Right lobe of liver (tissue), 6 donors: ENCODE measurements at places on chromosomes 11 and 22. TPM values are rescaled to one million over a fixed set of nuclear protein-coding genes. Genes with fewer than 3 reads are reported as not detected.

NLRP14 gene
- 0.26 TPM for total RNA-seq

BBS1 gene
- total RNA-seq = 10.5 TPM

CTSF gene
- total RNA-seq = 40.2 TPM

GLYAT gene
- 62.2 TPM for total RNA-seq

GRIA4 gene
- not detected for total RNA-seq

NCR3LG1 gene
- total RNA-seq = 0.42 TPM

OR6A2 gene
- total RNA-seq = not detected

PRR5L gene
- 2.2 TPM for total RNA-seq

CSNK2A3 gene
- 0.65 TPM for total RNA-seq

ZNF280B gene
- total RNA-seq = not detected

ROM1 gene
- total RNA-seq = 1.2 TPM

GSTT4 gene
- not detected for total RNA-seq

OTOG gene
- total RNA-seq = not detected

CD248 gene
- 1.0 TPM for total RNA-seq

ANGPTL5 gene
- total RNA-seq = not detected

KRTAP5-10 gene
- 0.17 TPM for total RNA-seq

DNA sequence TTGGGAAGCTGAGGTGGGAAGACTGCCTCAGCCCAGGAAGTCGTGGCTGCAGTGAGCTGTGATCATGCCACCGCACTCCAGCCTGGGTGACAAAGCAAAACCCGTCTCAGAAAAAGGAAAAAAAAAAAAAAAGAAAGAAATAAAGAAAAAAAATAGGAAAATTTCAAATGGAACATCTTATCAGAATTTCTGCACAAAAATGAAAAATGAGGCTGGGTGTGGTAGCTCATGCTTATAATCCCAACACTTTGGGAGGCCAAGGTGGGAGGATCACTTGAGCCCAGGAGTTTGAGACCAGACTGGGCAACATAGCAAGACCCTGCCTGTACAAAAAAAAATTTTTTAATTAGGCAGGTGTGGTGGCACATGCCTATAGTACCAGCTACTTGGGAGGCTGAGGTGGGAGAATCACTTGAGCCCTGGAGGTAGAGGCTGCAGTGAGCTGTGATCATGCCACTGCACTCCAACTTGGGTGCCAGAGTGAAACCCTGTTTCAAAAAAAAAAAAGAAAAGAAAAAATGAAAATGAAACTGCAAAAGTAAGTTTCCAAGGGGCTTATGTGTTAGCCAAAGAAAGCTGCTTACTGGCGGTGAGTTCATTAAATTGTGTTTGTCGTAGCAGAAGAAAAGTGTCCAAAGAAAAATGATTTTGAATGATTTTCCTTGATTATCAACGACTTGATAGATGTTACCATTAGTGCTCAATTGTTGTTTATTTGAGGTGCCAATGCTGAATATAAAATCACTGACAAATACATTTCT lies 7.5 kb upstream of the CRKL start:
- DNase-seq = no peak

GRCh38 chr11:629237-629583 lies 2.2 kb upstream of the SCT start:
- no peak for DNase-seq

- no peak for DNase-seq
Measured at GRCh38 chr22:22527312-22527711, 7.2 kb upstream of the ZNF280A start.

DNA sequence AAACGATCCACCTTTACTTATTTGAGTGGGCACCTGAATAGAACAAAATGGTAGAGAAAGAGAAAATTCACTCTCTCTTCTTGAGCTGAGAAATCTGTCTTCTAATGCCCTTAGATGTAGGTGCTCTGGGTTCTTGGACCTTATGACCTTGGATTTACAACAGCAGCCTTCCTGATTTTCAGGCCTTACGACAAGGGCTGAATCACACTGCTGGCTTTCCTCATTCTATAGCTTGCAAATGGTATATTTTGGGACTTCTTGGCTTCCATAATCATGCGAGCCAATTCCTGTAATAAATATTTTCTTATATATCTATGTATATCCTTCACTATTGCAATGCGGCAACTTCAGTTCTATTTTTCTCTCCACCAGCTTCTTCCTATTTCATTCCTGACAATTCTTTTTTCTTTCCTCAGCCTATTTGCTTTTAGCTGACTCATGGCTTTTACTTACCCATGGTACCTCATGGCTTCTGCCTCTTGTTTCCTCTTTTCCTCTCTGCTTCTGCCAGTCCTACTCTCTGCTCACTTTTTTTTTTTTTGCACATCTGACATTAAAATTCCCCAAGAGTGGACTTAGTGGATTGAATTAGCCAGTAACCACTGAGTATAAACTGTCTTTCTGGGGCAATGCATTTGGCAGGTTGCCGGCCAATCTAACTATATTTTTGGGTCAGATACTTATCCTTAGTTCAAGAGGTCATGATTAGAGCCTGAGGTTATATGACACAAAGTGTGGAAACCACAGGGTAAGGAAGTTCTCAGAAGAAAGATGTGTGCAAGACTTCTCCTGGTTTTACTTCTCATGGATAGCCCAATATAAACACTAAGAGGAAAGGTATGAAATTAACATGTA lies 359.5 kb downstream of the TMEM135 start:
- DNase-seq = no peak

- peak; percentile 39 for DNase-seq
Measured at GRCh38 chr11:73240190-73240781, 22.2 kb downstream of the P2RY2 start.

DNA sequence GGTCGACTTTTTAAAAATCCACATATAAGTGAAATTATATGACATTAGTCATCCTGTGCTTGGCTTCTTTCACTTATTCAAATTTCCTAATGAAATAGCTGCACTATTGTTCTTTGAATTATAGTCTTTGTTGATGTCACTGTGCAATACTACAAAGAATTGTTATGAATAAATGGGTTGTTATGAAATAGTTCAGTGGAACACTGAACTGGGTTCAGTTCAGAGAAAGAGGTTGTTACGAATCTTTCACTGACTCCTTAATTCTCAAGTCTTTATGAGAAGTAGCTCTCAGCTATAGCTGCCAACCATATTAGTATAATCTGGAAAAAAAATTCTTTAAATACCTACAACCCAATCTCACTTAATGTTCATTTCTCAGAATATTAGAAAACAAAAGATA lies 42.3 kb downstream of the CASP12 start:
- DNase-seq = no peak

GRCh38 chr11:120715239-120715638 lies 203.7 kb downstream of the GRIK4 start:
- no peak for DNase-seq

GRCh38 chr11:119340335-119341221 lies at the start of gene C1QTNF5:
C1QTNF5 (minus strand) TSS chr11:119340883; CDS start chr11:119340397, 486 bp downstream.
- peak; percentile 77 for DNase-seq

DNA sequence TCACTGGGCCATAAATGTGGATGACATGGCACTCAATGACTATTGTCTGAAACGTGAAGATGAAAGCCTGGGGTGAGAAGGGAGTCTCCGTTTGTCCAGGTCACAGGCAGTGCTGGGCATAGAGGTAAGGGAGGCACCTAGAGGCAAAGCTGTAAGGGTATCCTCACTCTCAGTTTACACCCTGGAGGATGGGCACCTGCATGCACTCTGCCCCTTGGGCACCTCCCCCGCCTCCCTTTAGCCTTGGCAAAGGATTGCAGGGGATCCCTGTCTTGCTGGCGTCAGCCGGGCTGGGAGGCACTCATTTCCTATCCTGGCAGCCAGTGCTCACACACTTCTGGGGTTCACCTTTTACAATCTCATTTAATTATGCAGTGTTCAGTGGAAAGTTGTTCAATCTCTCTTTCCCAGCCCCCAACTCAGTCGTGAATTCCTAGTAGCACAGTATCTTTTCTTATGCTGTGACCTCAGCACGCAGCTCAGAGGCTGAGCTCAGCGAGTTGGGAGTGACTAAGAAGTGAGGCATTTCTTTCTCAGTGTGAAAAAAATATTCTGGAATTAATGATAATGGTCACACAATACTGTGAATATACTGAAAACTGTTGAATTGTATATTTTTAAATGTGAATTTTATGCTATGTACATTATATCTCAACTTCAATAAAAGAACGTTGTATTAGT lies 866.6 kb downstream of the BRD1 start:
- DNase-seq = peak; percentile 22

DNA sequence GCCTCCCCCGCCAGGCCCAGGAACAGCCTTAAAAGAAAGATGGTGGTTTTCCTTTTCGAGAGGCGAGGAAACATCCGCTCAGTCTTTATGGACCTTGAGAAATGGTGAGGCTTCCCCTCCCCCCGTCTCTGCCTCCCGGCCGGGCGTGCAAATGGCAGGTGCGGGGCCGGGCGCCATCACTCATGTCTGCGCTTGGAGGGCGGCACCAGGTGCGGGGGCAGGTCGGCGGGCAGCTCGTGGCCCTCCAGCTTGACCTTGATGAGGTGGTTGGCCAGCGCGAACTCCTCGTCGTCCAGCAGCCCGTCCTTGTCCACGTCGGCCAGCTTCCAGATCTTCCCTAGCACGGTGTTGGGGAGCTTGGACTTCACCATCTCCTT lies 9.7 kb upstream of the CDC42BPG start:
- DNase-seq = no peak

GRCh38 chr22:26848244-26848920 lies 191.0 kb downstream of the MIAT start:
- no peak for DNase-seq

- DNase-seq = peak; percentile 5
Measured at GRCh38 chr11:48036011-48036410, 55.7 kb downstream of the PTPRJ start.

DNA sequence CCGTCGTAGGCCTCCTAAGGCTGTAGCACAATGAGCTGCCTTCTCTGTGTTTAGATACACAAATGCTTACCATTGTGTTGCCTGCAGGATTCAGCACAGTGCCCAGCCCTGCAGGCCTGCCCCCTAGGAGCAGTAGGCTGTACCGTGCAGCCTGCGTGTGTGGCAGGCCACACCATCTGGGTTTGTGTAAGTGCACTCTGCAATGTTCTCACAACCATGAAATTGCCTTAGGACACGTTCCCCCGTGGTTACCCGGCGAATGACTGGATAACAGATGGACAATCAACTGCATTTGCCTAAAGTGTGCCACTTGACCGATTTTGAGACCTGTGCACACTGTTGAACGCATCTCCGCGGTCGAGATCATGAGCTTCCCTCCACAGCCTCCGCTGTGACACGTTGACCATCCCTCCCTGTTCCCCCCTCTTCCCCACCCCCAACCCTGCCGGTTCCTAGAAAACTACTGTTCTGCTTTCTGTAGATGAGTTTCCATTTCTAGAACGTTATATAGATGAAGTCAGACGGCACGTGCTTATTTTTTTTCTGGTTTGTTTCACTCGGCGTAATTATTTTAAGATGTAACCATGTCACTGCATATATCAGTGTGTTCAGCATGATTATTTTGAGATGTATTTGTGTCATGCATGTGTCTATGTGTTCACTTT lies 22.2 kb upstream of the CTSD start:
- peak; percentile 30 for DNase-seq

- no peak for DNase-seq
Measured at GRCh38 chr11:24828938-24829605, 332.2 kb downstream of the LUZP2 start.

DNA sequence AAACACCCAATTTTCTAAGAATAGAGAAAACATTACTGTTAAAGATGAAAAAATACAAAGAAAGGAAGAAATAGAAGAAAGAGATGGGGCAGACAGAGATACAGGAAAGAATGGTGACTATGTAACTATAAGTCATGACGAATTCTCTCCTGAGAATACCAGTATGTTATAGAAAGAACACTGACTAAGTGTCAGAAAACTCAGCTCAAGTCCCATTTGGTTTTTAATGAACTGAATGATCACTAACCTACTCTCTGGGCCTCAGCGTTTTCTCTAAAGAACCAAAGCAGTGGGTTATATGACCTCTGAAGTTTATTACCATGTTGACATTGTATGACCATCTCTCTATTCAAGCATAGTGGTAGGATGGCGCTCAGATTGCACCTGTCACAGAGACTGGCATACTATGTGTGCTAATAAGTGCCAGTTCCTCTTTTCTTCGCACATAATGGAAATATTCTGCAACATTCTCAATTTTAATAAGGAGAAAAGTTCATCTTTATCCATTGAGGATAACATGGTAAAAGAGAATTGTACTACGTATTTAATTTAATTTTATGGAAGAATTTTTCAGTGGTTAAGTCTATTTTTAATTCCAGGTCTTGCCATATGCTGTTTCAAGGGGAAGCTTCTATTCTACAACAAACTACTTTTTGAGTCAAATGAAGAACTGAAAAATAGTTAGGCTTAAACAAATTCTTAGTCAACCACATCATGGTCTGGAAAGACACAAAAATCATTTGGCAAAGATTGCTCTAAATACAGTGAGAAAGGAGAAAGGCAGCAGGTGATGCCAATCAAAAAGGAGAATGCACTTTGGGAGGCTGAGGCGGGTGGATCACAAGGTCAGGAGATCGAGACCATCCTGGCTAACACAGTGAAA lies 25.0 kb upstream of the EED start:
- DNase-seq = no peak

DNA sequence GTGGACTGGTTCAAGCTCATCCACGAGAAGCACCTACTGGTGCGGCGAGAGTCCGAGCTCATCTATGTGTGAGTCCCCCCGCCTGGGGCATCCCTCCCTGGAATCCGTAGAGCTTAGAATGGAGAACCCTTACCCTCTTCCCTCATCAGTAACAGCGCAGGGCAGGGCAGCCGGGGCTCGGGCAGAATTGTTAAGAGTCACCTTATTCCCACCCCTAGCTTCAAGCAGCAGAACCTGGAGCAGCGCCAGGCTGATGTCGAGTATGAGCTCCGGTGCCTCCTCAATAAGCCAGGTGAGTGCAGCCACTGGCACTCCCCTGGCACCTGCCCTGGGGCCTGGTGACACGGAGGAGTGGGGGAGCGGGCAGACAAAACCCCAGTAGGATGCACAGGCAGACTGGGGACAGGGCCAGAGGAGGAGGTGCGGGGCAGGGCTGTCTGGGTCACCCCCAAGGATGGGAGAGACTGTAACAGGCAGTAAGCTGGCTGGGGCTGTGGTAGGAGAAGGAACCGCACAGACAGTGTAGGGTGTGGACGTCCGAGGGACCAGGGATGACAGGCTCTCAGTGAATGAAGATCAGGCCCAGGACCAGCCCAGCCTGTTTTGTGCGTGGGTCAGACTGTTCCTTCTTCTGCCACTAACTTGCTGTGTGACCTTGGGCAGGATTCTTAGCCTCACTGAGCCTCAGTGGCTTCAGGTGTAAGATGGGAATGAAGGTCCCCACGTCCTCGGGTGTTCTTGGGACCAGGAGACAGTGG lies 20.4 kb downstream of the C22orf23 start:
- DNase-seq = no peak

GRCh38 chr11:44746894-44747293 lies 20.1 kb downstream of the TSPAN18 start:
- no peak for DNase-seq

DNA sequence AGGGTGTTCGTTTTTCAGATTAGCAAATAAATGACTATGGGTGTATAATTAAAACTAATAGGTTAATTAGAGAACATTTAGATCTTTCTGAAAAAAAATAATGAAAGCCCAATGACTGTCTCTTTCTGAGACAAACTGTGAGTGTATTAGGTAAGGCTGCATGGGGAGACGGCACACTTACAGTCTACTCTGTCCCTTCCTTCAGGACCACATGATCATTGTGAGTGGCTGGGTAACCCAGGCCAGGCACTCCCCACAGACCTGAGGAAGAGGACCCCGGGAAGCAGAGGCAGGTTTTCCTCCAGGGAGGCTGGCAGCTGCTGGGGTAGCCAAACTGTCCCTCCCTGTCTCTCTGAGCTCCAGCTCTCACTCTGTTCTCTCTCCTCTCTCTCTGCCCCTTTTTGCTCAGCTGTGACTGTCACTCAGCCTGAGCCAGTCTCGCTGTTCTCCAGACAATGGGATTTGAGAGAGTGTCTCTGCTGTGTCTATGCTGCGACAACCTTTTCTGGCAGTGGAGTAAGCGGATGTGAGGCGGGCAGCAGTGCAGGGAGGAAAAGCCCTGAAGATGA lies 83.1 kb upstream of the NCAM1 start:
- no peak for DNase-seq
